ENCODE measurements at places on chromosomes 4 and X.

- DNase-seq: no peak
Measured at GRCh38 chrX:38937400-38937799, 136.1 kb downstream of the MID1IP1 start.

- DNase-seq: no peak
Measured at GRCh38 chrX:107561468-107562215, 66.7 kb upstream of the PRPS1 start.

GRCh38 chr4:102263024-102263787, 82.1 kb downstream of the SLC39A8 start:
- DNase-seq: peak; percentile 75

- DNase-seq: no peak
Measured at GRCh38 chr4:1530356-1530755, 124.1 kb upstream of the NKX1-1 start.

- no peak for DNase-seq
Measured at GRCh38 chrX:13345438-13345837, 25.6 kb upstream of the ATXN3L start.

DNA sequence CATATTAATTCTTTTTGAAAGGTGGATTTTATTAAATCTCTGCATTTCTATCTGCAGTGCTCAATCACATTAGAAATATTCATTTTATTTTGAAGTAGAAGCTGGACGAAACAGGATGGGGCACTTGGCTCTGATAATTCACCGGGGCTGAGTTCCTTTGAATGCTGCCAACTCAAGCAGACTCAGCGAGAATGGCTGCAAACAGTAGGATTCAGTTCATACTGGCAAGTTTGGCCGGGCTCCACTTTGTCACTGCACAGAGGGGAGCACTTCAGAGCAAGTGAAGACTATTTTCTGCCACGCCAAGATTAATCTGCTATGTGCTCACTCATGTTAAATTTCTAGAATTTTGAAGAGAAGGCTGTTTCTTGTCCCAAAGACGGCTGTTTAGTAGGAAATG, 30.7 kb upstream of the KLHL8 start:
- no peak for DNase-seq

- DNase-seq: peak; percentile 57
Measured at GRCh38 chr4:6885953-6886557, 23.6 kb upstream of the TBC1D14 start.

DNA sequence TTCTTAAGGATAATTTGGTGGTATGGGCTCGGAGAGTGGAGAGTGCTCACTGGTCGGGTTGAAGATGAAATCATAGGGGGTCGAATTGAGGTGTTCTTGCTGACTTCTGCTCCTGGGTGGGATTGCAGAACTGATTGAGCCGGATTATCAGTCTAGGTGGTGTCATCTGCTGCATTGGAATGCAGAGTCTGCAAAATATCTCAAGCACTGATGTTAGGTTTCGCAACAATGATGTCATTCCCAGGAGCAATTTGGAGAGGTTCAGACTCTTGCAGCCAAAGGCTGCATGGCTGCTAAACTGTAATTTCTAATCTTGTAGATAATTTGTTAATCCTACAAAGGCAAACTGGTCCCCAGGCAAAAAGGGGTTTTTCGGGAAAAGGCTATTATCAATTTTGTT, 67.7 kb downstream of the RHOH start:
- DNase-seq: no peak

DNA sequence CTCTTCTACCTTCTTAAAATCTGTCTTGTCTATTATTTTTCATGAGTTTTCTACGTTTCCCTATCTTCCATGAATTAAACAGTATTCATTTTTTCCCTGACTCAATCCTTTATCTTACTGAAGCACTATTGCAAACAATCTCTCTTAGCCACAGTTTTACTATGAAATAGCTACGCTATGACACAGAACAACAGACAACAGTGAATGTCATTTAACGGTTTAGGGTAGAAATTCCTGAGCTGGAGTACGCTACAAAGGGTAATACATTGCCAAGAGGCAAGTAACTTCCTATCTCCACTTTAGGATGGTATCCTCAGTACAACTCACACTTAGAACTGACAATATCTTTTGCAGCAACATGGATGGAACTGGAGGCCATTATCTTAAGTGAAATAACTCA, 552.6 kb downstream of the INPP4B start:
- no peak for DNase-seq

DNA sequence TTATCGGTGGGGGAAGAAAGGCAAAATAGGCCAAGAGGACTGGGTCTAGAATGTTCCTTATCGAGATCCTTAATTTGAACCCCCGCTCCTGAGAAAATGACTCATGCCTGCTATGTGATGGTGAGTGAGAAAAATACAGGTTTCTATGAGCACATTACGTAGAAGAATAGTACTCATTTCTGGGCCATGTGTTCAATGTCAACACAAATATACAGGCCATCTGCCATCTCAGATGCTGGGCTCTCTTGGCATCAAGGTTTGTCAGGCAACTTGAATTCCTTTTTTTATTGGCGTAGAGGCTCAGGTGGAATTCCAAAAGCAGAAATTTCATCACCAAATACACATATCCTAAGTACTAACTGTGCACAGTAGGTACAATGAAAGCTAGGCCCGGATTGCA, 81.4 kb upstream of the TRIM2 start:
- DNase-seq: no peak

DNA sequence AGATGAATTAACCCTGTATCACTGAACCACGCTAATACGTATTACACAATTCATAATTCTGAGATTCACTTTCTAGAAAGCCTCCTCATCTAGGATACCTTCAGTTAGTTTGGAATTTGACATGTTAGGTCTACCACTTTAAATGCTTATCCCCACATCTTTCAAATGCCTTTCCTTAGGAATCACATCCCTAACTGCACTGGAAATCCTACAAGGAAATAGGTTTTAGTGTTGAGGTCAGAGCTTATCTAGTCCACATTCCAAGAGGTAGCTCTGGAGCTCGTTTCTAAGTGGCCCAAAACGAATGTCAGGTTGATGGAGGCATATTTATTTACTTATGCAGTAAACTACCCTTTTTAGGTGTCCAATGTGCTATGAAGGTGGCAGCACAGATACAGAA, 18.0 kb downstream of the PDHA1 start:
- DNase-seq: no peak

DNA sequence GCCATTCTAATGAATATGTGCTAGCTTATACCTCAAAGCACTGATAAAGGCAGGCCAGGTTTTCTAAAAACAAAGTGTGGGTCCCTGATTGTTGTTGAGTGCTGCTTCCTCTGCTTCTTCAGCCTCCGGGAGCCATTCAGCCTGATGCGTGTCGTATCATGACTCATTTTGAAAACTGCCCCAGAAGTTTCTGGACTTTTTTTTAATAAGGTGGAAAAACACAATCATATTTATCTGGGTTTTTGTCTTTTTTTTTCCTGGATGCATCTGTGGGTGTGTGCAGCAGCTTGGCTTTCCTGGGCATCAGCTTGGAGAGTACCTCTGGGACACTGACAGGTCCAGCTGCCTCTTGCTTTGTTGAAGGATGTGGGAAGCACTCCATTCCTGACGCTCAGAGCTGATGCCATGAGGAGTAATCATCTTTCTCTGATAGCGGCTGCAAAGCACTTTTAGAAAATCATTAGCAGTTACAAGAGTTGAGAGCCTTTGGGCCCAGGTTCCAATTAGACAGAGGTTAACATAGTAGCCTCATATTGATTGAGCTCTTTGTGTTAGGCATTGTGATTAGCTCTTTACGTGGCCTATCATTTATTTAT, 66.9 kb downstream of the PARM1 start:
- no peak for DNase-seq
